ENCODE measurements at places on chromosomes 1 and 21.

DNA sequence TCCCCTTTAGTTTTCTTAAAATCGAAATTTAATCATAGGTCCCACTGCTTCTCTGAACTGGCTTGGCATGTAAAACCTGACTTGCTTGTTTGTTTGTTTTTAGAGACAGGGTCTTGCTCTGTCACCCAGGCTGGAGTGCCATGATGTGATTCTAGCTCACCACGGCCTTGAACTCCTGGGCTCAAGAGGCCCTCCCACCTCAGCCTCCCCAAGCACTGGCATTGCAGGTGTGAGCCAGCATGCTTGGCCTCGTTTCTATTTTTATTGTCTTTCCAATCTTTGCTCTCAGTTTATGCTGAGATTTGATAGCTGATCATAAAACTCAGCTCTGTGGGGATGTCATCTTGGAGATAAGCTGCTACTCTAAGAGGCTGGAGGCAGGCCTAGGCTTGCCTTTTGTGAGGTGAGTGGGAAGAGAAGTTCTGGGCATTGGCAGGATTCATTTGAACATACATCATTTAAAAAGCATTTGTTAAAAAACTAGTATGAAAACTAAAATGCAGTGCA, 51.5 kb upstream of the GCLM start:
- no peak for DNase-seq

DNA sequence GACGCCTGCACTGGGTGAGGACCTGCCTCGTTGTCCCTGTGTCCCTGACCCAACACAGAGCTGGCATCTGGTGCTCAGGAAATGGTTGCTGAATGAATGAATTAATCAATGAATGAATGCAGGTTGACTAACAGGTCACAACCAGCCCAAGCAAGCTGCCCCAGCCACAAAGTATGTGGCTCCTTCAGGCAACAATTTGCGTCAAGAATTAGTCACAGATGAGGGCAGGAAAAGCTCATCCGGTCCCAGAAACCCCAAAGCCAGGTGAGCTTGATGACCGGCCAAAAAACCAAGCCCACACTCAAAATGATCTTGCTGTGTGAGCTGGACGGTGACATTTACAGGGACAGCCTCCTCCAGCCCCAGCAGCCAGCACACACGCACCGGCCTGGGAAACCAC, 40.6 kb upstream of the GPR153 start:
- no peak for DNase-seq

DNA sequence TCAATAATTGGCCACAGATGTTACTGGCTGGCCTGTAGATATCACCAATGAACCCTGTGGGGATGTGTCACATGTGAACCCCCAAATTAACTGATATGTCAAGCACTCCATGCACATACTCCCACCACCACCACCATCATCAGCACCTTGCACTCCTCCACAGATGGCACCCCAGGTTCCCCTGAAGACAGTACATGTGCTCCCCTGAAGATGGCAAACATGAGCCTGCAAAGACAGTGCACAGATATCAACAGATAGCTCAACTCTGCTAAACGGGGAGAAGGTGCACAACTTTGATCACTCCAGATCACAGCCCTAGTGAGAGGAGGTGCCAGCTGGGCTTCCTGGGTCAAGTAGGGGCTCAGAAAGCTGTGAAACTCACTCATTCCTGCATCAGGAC, 74.4 kb downstream of the CLCA4 start:
- no peak for DNase-seq

- no peak for DNase-seq
Observed at GRCh38 chr21:27196651-27197050, 229.8 kb upstream of the ADAMTS5 start.

- no peak for DNase-seq
Observed at GRCh38 chr1:68174738-68175113, 57.6 kb downstream of the WLS start.

GRCh38 chr1:243294723-243295121, 38.9 kb downstream of the SDCCAG8 start:
- no peak for DNase-seq

DNA sequence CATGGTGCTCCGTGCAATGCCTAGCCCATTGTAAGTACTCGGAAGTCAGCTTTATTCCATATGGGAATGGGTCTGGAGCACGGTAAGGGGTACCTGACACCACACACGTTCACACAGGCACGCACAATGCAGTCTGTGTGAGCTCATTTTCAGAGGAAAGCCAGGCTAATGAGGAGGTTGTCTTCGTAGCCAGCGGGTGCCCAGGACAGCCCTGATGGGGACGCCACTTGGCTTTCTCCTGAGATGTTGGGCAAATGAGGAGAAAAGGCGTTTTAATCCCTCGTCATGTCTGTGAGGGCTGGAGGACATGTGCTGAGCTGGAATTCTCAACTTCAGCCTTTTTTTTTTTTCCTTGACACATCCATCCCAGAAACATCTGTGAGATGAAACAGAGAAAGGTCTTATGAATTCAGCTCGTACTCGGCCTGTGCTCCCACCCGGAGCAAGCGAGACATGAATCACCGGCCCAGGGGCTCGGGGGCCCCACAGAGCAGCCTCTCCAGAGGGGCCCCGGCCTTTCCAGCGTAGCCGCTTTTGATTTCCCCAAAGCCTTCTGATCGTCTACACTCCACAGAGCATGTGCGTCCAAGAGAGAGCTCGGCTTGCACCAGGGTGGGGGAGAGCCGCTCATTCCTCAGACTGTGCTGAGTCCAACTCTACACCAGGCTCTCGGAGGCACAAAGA, 125.1 kb downstream of the EPHB2 start:
- no peak for DNase-seq

DNA sequence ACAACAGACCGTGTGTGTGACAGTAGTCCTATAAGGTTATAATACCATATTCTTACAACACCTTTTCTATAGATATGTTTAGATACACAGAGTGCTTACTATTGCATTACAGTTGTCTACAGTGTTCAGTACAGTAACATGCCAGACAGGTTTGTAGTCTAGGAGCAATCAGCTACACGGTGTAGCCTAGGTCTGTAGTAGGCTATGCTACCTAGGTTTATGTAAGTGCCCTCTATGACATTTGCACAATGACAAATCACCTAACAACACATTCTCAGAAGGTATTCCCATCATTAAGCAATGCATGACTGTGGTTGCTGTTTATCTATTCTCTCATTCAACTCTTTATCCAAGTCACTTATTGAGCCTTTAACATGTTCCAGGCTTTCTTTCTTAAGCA, 1.8 kb upstream of the WLS start:
- DNase-seq, result no peak

DNA sequence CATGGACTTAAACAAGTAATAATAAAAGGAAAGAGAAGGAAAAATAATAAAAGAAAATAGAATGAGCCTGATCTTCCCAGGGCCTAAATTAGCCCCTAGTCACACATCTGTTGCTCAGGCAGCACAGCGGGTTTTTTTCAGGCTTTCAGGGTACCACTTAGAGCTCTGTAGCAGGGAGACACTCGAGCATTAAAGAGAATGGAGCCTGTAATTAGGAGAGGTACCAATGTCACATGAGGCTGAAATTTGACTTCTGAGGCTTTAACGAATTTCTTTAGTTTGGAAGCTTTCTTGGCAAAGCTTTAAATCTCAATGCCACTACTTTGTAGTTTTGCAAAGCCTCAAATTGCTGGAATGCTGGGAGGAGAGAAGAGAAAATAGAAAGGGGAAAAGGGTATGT, 116.3 kb downstream of the AK5 start:
- no peak for DNase-seq

DNA sequence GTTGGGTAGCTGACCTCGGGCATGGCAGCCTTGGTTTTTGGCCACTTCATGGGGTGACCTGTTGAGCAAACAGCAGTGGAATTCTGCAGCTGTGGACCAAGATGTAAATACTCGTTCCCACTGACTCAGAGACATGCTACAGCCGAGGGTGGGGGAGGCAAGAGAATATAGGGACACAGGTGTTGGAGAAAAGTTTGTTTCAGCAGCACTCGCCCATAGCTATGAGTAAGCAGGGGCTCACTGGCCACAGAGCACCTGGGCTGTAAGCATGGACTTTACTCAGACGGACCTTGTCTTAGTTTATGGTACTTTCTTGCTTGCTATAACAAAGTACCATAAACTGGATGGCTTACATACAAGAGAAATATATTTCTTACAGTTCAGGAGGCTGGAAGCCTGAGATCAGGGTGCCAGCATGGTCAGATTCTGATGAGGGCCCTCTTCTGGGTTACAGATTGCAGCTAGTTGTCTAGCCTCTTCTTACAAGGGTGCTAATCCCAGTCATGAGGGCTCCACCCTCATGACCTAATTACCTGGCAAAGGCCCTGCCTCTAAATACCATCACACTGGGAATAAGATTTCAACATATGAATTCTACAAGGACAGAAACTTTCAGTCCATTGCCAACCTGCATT, 437.2 kb upstream of the DAB1 start:
- DNase-seq, result no peak

GRCh38 chr1:167839009-167839408, 74.9 kb downstream of the ADCY10 start:
- no peak for DNase-seq

DNA sequence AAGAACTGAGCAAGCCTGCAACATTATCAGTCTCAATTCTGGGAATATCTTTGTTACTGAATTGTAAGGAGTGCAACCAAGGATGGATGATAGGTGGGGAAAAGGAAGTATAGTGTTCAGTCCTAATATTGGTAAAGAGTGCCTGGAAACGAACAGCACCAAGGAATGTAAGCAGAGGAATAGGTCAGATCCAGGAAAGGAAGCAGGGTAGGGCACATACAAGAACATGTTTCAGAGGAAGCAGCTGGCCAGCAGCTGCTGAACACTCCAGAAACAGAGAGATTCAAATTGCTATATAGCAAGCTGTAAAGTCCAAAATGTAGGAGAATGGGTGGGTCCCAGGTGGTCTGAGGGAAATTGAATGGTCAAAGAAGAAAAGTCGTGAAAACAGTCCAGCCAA, 37.9 kb downstream of the CRB1 start:
- no peak for DNase-seq

GRCh38 chr1:147664206-147664605, 6.1 kb downstream of the ACP6 start:
- no peak for DNase-seq

DNA sequence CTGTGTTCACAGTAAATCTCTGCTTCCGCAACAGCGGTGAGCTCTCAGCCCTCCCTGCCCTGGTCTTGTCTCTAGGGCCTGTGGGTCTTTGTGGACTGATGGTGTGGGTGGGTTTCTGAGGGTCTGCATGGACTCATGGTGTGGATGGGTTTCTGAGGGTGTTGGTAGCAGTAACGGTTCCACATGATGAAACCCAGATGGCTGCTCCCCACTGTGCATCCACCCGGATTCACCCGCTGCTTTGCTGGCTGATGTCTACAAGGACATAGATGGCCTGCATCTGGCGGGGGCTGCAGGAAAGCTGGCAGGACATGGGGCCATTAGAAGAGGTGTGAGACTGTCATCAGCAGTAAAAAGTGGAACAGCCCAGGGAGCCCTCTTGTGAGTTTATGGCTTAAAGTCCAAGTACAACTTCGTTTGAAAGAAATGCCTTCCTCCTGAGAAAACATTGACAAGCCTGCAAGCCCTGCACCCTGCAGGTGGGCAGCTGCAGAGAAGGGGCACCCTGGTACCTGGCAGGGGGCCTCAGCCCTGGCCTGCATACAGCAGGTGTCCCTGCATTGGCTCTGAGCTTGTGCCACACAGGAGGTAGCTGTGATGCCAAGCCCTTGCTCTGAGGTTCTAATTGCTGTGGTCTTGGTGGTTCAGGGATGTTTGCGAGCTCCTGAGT, 156.9 kb upstream of the COL6A1 start:
- no peak for DNase-seq

- no peak for DNase-seq
Observed at GRCh38 chr1:61005614-61006580, 76.5 kb upstream of the NFIA start.

DNA sequence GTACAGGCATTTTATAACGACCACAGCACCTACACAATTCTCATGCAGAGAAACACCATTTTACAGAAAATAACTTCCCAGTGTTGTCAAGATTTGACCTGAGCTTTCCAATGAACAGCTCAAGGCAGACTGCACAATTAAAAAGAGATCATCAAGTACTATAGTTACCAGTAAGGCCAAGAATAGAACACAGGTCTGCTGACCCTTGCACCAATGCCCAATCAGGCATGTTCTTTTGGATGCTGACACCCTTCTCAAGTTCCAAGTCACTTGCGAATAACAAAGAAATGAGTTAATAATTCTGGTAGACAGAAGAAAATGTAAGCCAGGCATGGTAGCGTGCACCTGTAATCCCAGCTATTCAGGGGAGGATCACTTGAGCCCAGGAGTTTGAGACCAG, 101.9 kb downstream of the SLC45A1 start:
- DNase-seq, result no peak

- DNase-seq, result no peak
Observed at GRCh38 chr1:162902416-162902815, 41.4 kb upstream of the CCDC190 start.

DNA sequence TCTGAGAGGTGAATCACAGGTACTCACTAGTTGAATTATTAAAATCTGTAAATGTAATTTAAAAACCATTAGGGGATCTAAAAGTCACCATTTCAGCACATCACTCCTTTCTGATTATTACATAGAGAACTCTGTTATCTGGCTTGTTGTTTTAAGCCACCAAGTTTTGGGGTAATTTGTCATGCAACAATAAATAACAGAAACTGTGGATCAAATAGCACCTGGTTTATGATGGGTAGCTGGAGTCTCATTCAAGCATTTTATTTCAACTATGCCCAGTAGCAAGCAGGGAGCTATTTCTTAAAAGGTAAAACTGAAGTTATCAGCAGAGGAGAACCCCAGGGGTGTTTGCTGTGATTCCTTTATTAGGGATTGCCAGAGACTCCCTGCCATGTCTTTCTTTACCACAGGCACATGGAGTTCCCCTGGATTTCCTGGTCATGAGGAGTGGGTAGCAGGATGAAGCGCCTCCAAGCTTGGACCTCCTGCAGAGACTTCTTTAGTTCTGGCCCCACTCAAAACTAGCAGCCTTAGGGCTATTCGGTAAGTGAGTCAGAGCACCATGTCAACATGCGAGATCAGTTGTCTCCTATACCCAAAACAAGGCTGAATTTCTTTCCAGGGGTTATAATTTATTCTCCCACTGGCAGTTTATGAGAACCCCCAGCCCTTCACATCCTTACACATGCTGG, 179.2 kb downstream of the GIPC2 start:
- DNase-seq, result no peak

DNA sequence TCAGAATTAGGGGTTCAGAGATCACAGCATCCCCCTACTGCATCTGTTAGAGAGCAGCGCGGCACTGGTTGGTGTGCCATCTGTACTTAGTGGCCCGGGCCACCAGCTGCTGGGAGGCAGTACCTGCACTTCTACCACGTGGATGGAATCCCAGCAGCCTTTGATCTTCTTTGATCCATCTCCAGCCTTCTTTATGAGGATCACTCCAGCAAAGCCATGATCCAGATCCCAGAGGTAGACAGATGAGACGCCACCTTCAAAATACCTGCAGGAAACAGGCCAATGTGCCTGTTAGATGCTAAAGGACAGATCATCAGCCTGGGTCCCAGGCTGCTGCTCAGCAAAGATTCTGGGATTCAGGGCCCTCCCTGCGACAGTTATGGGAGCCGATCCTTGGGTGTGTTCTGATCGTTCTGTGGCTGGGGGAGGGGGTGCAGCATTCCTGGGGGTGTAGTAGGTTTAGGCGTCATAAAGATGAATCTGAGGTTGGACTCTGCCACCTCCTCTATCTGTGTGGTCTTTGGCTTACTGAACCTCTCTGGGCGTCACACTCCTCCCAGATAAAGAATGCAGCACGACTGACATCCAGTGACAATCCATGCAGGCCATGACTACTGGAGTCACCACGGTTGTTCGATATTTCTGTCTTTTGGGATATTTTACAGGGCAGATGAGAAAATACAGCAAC, 45.3 kb downstream of the SLC66A1 start:
- no peak for DNase-seq

GRCh38 chr21:38997051-38997842, 186.0 kb downstream of the PSMG1 start:
- DNase-seq, result no peak

- DNase-seq, result no peak
Observed at GRCh38 chr1:110040548-110040947, 6.1 kb downstream of the STRIP1 start.

Measured in memory B cell (primary cell).